ENCODE measurements at places on chromosomes 5 and 9.

- no peak for DNase-seq
Measured at GRCh38 chr5:1111727-1112289, at the start of gene SLC12A7. Gene SLC12A7, minus strand, starts transcription at chr5:1112063. Its CDS starts 72 bp downstream, at chr5:1111991.

DNA sequence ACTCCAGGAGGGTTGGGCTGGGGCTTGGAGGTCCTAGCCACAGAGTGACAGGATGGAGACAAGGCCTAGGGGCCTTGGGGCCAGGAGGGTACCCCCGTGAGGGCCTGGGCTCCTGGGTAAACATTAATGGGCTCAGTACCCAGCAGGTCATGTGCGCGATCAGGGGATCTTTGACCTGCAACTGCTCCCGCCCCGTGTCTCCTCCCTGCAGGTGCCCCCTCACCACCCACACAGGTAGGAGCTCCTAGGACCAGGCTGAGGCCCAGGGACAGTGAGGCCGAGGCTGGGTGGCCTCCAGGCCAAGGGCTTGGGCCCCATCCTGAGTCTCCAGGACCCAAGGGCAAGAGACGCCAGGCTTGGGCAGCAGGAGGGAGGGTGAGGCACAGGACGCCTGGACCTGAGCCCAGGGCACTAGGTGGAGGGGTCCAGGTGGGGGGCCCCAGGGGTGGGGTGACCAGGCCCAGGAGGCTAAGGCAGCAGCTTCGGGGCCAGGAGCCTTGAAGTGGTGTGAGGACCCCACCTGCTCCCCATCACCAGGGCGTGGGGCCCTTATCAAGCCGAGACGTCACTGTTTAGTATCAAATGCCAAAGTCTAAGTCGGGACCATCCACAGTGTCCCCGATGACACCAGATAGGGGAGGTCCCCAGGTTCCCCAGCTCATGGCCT, at the start of gene SLC34A3:
TSS of gene SLC34A3 (plus strand) at position 197 of the 667 bp plus-strand sequence. CDS start 802 bp downstream, outside the sequence.
- DNase-seq: no peak

DNA sequence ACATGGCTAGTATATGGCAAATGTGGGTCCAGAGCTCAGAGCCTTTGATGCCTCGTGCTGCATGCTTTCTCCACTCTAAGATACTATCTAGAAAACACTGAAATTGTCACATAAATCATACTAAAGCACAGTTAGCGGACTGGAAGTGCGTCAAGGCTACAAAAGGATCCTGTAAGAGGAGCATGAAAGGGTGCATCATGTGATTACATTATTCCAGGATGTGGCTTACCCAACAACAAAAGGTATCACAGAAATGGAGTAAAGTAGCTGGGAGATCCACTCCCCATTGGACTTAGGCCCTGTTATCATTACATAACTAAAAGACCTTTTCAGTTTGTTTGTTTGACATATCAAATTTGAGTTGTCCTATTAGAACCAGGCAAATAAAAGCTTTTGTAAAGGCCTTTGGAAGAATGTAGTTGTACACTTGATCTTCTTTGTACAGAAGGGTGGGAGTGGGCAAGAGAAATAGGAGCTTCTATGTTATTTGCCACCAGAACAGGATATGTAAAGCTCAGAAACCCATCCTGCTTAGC, 6.9 kb downstream of the SLC31A1 start:
- no peak for DNase-seq

DNA sequence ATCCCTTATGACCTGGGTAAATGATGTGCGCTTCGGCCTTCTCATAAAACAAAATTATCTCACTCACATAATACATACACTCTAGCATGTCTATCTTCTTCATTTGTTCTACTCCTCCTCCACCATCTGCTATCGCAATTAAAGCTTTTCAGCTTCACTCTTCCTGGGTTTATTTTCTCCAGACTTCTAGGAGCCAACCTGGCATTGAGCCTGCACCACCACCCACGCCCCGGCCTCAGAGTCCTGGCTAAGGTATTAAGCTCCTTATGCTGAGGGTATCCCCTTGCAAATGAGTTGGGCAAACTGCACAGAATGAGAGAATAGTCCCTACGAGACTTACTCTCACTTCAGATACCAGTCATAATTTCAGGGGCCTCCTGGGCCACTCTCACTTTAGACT, 236.1 kb upstream of the CDH12 start:
- no peak for DNase-seq

GRCh38 chr5:101532430-101532829, 629.3 kb upstream of the ST8SIA4 start:
- DNase-seq: no peak

- peak; percentile 87 for DNase-seq
Measured at GRCh38 chr9:71791875-71792274, 23.6 kb upstream of the CEMIP2 start.

- no peak for DNase-seq
Measured at GRCh38 chr9:33041432-33042188, 16.5 kb downstream of the DNAJA1 start.

- DNase-seq: peak; percentile 60
Measured at GRCh38 chr9:94649100-94649819, 9.9 kb upstream of the FBP1 start.

- DNase-seq: peak; percentile 55
Measured at GRCh38 chr5:120568711-120569110, 104.6 kb downstream of the PRR16 start.
